Cerebellum (tissue), 4 donors: ENCODE measurements at places on chromosomes 16 and 17.
A peak's percentile ranks its signal among the peaks of the same experiment; 100 is the strongest.

- peak; percentile 73 for DNase-seq
Observed at GRCh38 chr17:75077496-75078283, 10.1 kb upstream of the SLC16A5 start.

GRCh38 chr17:20159406-20160069 is 150.4 kb downstream of the SPECC1 start:
- DNase-seq: no peak

- peak; percentile 38 for DNase-seq
Observed at GRCh38 chr16:79599256-79599836, 1.2 kb downstream of the MAF start.

DNA sequence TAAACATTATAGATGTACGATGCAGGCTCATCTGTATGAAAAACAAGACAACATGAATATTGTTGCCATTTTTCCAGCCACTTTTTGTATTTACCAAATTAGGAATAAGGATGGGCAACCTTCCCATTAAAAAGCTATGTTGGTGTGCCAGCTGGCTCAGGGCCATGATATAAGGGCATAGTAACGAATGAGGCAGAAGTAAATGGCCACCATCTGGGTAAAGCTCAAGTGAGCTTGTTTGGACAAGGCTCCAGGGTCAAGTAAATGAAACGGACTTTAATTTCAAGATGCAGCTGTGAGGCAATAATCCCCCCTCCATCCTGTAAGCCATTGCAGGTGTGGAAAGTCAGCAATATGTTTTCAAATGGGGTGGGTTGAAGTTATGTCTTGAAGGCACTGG is 930.9 kb upstream of the CDH8 start:
- DNase-seq: no peak

- peak; percentile 68 for DNase-seq
Observed at GRCh38 chr17:81420769-81421462, 25.7 kb downstream of the BAHCC1 start.

- DNase-seq: no peak
Observed at GRCh38 chr16:53912155-53912554, 208.2 kb downstream of the FTO start.

- no peak for DNase-seq
Observed at GRCh38 chr17:6165806-6166205, 95.6 kb downstream of the WSCD1 start.

GRCh38 chr16:3606441-3606840 is 5.0 kb downstream of the SLX4 start:
- peak; percentile 82 for DNase-seq

- DNase-seq: no peak
Observed at GRCh38 chr17:39722965-39723848, 7.1 kb downstream of the MIEN1 start.
